NCI-H1930 (cell line): ENCODE measurements at places on chromosomes 3 and 15.

DNA sequence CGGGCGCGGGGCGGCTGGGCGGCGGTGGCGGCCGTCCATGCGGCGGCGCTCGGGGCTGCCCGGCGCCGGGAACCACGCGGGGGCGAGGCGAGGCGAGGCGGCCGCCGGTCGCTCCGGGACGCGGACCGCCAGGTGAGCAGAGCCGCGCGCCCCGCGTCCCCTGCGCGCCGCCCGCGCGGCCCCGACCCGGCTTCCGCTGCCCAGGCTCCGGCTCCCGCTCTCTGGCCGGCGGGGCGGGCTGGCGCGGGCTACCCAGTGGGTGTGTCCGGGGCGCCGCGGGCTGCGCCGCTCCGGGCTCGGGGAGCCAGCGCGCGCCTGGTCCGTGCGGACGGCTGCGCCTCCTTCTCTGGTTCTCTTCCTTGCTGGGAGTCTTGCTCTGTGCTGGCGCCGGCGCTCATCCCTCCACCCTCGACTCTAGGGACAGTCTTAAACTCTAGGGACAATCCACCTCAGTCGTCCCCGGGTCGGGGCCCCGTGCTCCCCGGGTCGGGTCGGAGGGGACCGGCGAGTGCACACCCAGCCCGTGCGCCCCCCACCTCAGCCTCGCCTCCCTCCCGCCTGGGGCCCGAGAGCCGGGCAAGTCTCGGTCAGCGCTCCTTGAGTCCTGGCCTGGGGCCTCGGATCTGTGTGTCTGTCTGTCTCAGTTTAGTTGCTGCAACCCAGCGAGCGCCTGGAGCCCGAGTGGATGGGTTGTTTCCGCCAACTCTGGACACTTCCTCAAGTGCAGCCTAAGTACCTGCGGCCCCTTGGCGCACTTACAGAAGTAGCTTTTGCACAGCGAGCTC is 488 bp downstream of the THSD4 start:
- DNase-seq, result peak; percentile 40

DNA sequence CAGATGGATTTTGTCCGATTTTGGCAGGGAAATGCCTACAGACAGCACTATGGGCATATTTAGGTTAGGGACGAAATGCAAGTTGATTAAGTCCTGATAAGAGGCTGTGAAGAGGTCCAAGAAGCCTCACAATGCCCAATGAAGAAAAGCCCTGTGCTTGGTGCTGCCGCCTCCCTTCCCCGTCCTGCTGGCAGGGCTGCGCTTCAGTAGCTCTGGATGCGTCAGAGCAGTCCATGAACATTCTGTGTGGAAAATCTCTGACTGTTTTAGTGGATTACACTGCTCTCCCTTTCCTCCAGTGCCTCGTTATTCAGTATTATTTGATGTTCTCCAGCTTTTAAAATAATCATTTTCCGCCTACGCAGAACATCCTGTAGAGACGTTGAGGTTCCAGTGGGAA is 39.6 kb downstream of the MLH1 start:
- DNase-seq, result no peak

GRCh38 chr3:141335531-141336061 is 32.7 kb upstream of the ZBTB38 start:
- no peak for DNase-seq

DNA sequence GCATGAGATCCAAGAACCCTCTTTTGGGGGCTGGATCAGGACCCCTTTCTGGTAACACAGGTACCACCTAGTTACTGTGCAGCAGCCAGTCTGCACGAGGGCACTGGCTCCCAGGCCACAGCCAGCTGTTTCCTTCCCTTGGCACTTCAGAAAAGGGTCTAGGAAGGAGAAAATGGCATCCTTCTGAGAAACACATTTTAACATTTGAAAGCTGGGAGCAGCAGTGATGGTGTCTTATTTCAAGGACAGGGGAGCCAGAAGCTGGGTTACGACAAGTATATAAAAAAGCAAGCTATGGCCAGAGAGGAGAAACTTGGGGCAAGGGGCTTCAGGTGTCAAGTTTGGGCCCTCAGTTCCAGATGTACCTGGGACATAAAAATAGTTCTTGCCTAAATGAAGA is 282.8 kb downstream of the CTNNB1 start:
- DNase-seq, result no peak

GRCh38 chr15:100073982-100074381 is 267.8 kb downstream of the ADAMTS17 start:
- DNase-seq, result no peak

DNA sequence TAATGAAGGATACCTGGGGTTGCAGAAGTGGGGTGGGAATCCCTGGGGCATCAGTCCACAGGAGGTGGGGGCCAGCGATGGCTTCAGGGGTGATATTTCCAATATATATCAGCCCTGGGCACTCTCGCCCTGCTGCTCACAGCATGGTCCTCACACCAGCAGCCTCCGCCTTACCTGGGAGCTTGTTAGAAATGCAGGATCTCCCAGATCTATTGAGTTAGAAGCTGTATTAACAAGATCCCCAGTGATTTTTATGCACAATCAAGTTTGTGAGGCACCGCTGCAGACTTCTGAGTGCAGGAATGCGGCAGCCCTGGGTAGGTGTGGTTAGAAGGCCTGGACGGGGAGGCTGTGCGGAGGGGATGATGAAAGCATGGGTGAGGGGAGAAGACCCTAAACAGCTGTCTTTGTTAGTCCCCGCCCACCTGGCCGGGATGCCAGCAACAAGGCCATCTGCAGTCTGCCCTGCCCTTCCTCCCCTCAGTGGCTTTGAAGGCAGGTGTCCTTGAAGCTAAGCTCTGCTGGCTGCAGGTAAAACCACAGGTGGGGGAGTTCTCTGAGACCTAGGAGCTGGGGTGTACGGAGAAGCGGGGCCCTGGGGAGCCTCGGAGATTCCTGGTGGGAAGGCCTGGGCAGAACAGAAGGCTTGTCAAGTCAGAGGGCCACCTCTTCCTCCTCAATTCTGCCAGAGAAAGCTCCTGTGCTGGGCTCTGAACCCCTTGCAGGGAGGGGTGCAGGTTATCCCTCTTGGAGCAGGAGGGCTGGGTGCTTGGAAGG is 11.4 kb downstream of the FAM107A start:
- DNase-seq, result no peak
